ENCODE measurements at places on chromosomes 7 and 10.

- no peak for DNase-seq
Observed at GRCh38 chr7:27991006-27991528, 189.5 kb downstream of the JAZF1 start.

- DNase-seq = no peak
Observed at GRCh38 chr7:134182078-134182477, 54.9 kb downstream of the LRGUK start.

GRCh38 chr10:79351332-79351731, 4.1 kb downstream of the PPIF start:
- no peak for DNase-seq

DNA sequence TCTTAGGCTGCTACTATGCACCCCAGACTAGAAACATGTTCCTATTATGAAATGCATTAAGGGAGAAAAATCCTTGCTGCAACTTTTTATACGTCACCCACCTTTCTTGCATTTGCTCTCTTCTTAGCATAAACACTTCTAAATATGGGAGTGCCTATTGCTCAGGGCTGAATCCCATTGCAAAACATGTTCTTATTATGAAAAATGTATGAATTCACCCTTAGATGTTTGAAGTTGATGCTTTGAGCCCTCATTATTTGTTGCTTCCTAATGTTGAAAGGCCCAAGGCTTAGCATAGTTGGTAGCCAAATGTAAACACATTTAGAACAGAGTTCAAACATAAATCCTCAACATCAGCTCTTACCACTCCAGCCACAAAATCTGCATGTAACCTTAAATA, 52.8 kb downstream of the BMPER start:
- no peak for DNase-seq

- no peak for DNase-seq
Observed at GRCh38 chr10:112519133-112519761, 72.2 kb downstream of the VTI1A start.

GRCh38 chr10:74898201-74898976, 72.0 kb downstream of the KAT6B start:
- DNase-seq = no peak

DNA sequence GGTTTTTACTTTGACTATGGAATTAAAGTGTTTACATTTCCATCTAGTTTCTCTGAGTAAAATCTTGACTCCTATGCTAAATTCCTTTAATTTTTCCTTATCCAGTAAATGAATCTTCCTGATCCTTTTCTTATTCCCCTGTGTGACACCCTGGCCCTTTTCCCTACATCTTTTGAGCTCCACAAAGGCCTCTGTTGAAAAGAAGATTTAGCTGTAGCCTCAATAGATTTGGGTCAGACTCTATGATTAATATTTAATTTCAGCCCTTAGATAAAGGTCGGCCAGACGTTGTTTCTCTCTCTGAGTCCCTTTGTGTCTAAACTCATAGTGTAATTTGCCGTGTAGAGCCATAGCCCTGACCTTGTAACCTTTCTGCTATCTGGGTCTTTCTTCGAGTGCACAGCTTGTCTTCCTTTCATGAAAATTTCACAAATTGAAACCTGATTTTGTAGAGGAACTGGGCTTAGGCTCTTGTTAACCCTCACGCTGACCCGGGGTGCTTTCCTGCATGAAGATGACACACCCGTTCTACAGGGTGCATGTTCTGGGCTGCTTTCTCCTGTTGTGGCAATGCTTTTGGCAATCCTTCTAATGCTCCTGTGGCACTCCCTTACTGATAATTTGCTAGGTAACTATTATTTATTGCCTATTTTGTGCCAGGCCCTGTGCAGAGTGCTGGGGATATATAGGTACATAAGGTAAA, 21.2 kb downstream of the LSMEM1 start:
- DNase-seq = no peak

DNA sequence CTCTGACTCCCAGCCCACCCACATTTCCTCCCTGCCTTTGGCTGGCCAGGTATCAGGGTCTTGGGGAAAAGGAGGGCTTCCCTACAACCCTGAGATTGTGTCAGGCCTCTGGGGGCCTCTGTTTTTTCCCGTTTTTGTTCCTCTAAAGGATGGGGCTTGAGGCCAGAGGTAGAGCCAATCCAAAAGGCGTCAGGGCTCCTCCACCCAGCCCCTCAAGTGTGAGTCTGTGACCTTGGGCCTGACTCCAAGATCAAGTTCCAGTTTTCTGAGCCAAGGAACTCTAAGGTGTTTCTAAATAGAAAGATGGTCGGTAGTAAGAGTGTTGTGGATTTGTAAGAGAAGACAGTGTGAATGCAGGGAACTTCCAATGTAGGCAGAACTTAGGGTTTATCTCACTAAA, 6.6 kb downstream of the EEPD1 start:
- DNase-seq = no peak

DNA sequence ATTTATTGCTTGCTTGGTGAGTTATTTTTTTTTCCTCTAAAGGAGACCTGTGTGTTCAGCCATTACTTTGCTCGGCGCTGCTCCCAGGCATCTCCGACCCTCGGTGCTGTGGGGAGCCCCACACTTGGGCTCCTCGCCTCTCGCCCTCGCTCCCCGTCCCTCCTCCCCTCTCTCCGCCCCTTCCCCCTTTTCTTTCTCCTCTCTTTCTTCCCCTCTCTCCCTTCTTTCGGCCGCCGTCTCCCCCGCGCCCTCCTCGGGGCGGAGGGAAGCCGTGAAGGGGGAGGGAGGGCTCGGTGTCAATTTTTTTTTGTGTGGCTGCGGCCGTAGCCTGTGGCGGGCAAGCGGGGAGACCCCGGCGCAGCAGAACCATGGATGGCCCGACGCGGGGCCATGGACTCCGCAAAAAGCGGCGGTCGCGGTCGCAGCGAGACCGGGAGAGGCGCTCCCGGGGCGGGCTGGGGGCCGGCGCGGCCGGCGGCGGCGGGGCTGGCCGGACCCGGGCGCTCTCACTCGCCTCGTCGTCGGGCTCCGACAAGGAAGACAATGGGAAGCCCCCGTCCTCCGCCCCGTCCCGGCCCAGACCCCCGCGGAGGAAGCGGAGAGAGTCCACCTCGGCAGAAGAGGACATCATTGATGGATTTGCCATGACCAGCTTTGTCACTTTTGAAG, 1.1 kb downstream of the AUTS2 start:
- no peak for DNase-seq

DNA sequence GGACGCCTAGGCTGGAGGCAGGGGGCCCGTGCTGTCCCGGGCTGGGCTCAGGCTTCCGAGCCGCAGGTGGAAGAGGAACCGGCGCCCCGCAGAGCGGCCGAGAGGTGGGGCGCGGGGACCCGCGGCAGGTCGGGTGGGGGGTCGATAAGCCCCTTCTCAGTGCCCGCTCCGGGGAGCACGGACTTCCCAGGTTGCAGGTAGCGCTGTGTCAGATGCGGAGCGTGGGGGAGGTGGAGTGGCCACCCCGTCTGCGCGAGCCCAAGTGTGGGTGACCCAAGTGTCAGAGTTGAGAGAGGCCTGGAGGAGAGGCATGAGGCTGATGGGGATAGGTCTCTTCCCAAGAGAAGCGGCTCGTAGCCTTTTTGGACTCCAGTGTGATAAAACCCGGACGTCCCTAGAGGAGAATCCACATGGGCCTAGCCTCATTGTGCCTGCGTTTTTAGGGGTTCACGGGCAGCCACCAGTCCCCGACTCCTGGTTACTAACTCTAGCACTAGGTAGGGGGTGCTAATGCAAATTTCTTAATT, 580 bp downstream of the EEPD1 start:
- no peak for DNase-seq

DNA sequence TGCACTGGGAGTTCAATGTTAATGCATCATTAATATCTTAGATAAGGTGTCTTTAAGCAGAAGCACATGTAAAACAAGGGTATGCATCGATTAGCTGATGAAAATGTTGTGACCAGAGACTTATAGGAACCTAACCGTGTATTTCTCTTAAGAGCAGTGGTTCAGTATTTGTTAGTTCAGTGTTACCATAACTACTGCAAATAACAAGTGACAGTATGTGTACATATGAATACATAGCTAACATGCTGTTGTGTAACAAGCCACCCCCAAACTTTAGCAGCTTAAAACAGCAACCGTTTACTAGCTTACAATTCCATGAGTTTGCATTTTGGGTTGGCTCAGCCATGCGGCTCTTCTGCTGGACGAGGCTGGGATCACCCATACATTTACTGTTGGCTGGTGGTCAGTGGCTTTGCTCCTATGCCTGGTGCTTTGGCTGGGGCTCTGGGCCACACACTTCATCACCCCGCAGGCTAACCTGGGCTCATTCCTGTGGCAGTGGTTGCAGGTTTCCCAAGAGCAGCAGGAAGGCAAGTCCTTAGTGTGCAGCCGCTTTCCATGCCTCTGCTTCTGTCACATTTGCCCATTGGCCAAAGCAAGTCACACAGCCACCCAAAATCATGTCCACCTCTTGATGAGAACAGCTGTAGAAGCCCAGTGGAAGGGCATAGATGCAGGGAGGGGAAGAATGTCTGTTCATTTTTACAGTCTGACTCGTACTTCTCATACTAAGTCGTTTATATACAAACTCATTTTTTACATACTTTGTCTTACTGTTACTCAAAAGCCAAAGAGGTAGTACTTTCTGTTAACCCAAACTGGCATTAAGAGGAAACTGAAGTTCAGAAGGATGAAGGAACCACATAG, 103.3 kb upstream of the GATA3 start:
- no peak for DNase-seq

GRCh38 chr7:66272321-66272720, 67.2 kb downstream of the TPST1 start:
- no peak for DNase-seq

DNA sequence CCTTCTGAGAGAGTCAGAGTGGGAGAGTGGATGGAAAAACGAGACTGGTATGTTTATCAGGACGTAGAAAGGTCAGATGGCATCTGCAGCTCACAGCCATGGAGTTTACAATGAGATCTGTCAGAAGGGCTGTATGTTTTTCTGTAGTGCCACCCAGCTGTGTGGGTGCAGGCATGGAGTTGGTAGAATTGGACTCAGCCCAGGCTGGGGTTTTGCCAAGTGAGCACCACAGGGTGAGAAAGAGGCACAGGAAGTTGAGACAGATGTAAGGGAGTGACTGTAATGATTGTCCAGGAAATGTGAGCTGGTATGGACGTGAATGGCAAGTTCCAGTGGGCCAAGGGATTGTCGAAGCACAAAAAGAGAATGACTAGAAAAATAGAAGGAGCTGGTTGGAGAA, 9.1 kb upstream of the ZYX start:
- no peak for DNase-seq

DNA sequence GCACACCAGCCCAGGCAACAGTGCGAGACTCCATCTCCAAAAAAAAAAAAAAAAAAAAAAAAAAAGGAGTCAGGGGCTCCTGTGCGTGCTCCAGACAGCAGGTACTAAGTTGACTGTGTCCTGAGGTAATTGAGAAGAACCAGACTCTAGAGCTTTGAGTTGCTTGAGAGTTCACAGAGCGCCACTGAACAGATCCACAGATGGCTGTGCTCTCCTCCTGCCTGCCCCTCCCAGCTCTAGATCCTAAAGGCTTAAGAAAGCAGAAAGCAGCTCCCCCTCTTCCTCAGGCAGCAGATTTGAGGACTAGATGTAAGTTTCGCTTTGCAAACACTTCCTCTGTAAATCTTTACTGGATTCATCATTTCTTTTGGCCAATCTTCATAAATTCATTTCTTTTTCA, 38.7 kb downstream of the SHH start:
- no peak for DNase-seq

- no peak for DNase-seq
Observed at GRCh38 chr7:44052771-44053365, 8.4 kb downstream of the DBNL start.

- no peak for DNase-seq
Observed at GRCh38 chr7:4236389-4236788, 445.7 kb upstream of the FOXK1 start.

DNA sequence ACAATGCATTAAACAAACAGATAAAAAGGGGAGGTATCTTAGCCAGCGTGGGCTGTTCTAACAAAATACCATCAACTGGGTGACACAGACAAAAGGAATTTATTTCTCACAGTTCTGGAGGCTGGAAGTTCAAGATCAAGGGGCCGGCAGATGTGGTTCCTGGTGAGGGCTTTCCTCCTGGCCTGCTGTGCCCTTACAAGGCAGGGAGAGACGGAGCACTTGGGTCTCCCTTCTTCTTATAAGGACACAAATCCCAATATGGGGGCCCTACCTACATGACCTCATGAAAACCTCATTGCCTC, 281.6 kb upstream of the KLF14 start:
- no peak for DNase-seq

- DNase-seq = no peak
Observed at GRCh38 chr7:104149822-104150221, 58.0 kb downstream of the ORC5 start.

DNA sequence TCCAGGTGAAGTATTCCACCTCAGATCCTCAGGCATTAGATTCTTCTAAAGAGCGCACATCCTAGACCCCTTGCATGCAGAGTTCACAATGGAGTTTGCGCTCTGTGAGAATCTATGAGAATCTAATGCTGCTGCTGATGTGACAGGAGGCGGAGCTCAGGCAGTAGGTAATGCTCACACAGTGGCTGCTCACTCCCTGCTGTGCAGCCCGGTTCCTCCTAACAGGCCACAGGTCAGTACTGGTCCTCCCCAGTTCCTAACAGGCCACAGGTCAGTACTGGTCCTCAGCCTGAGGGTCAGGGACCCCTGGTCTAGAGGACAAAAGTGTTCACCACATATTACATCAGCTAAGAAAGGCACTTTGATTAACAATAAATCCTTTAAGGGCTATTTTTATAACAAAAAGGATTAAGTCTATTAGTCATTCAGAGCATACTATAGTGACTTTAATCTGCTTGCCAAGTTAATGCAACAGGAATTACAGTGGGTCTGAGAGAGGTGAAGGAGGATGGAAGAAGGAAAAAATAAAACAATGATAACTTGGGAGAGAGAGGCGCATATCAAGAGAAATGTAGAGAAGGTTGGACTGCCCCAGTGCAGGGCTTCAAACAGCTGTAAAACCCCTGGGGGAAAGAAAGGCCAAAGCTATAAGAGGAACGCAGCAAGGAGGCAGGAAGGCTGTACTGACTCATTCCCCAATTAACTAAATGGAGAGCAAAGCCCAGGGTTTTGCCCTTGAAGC, 49.2 kb downstream of the CUL2 start:
- DNase-seq = no peak

GRCh38 chr10:30398193-30398592, 35.8 kb upstream of the MAP3K8 start:
- no peak for DNase-seq

- DNase-seq = no peak
Observed at GRCh38 chr7:112293416-112293815, 86.9 kb downstream of the ZNF277 start.

- no peak for DNase-seq
Observed at GRCh38 chr7:129431911-129432643, 2.2 kb upstream of the STRIP2 start.

GRCh38 chr7:71009636-71010035, 122.3 kb upstream of the GALNT17 start:
- DNase-seq = no peak

DNA sequence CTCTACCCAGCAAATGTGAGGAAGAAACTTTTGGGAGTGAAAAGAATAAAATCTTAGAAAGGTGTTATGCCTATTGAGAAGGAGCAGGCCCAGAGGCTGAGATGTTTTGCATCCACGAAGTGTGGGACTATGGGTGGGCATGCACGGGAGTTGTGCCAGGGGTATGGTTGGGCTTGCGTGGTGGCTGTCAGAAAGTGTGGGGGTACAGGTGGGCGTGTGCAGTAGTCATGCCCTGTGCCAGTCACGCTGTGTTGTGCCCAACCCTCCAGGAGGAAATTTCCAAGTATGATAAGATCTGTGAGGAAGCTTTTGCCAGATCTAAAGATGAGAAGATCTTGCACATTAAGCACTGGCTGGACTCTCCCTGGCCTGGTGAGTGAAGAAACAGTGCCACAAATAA, 52.9 kb upstream of the ZMIZ2 start:
- no peak for DNase-seq

- no peak for DNase-seq
Observed at GRCh38 chr10:131733596-131733995, 167.2 kb upstream of the PPP2R2D start.

All from AG04449 (cell line).